ENCODE measurements at places on chromosomes 1 and 21. TPM values are rescaled to one million over a fixed set of nuclear protein-coding genes. Genes with fewer than 3 reads are reported as not detected.

KRTAP19-5 gene
- not detected for total RNA-seq

- no peak overlapping the region for H3K4me3 ChIP-seq
- H3K4me1 ChIP-seq: peaks cover 31% of the 10 kb centered on the region
- DNase-seq: no peak
- no peak overlapping the region for H3K27ac ChIP-seq
These were observed 5.8 kb downstream of the DCAF8 start for GRCh38 chr1:160256396-160257046.

DNA sequence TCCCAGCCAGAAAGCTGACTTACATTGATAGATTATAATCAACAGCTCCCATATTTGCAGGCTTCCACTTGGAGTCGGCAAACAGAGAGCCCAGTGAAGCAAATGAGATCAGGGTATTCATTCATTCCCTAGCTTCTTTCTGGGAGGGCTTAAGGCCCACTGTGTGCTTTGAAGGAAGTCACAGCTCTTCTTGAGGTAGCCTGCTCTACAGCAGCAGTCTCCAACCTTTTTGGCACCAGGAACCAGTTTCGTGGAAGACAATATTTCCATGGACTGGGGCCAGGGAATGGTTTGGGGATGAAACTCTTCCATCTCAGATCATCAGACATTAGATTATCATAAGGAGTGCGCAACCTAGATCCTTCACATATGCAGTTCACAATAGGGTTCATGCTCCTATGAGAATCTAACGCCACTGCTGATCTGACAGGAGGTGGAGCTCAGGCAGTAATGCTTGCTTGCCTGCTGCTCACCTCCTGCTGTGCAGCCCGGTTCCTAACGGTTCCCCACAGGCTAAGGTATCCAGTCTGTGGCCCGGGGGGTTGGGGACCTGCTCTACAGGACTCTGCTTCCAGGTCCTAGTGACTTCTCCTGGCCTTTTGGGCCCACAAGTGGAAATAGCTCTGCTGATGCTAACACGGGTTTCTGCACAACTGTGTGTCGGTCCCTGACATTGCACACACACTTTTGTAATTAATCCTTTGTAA lies 13.7 kb upstream of the ADAM30 start:
- no peaks in the 10 kb centered on the region for H3K4me1 ChIP-seq
- no peak overlapping the region for H3K27ac ChIP-seq
- H3K4me3 ChIP-seq: no peak overlapping the region
- DNase-seq: no peak
- H3K36me3 ChIP-seq: peaks cover 10% of the 10 kb centered on the region

DNA sequence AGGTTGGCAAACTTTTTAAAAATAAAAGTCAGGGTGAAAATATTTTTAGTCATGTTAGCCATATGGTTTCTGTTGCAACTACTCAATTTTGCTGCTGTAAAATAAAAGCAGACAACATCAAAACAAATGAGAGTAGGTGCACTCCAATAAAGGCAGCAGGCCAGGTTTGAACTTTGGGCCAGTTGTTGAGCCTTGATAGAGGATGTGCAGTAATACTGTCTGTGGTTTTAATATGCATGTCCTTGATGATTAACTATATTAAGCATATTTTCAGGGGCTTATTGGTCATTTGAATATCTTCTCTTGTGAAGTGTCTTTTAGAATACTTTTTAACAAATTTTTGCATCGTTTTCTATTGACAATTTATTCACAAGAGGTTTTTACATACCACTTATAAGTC lies 1399.9 kb upstream of the B3GALT2 start:
- no peak for DNase-seq
- H3K27ac ChIP-seq: no peak overlapping the region
- no peaks in the 10 kb centered on the region for H3K27me3 ChIP-seq
- H3K36me3 ChIP-seq: no peaks in the 10 kb centered on the region
- H3K4me3 ChIP-seq: no peak overlapping the region
- H3K4me1 ChIP-seq: no peaks in the 10 kb centered on the region

- H3K4me1 ChIP-seq: peaks cover 42% of the 10 kb centered on the region
- DNase-seq: no peak
- H3K4me3 ChIP-seq: peak overlapping the region; percentile 85
- no peaks in the 10 kb centered on the region for H3K27me3 ChIP-seq
- H3K27ac ChIP-seq: peak overlapping the region; percentile 82
These were observed 2.7 kb downstream of the CDC14A start for GRCh38 chr1:100354971-100355394.

DNA sequence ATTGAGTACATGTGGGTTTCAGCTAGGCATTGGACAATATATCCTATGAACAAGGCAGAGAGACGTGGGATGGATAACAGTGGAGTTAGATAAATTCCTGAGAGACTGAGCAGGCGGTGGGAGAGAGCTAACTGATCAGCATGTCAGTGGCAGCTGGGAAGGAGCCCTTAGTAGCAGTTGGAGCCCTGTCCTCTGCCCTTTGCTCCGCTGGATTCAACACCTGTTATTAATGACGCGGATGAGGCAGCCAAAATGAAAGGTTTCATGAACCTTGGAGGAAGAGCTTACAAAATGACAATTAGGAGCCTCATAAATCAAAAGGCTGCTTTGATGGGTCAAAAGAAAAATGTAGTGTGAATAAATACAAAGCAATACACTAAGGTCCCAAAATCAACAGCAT lies 16.1 kb downstream of the UBIAD1 start:
- no peaks in the 10 kb centered on the region for H3K27me3 ChIP-seq
- H3K4me3 ChIP-seq: no peak overlapping the region
- peaks cover 15% of the 10 kb centered on the region for H3K4me1 ChIP-seq
- DNase-seq: no peak
- no peak overlapping the region for H3K27ac ChIP-seq

DNA sequence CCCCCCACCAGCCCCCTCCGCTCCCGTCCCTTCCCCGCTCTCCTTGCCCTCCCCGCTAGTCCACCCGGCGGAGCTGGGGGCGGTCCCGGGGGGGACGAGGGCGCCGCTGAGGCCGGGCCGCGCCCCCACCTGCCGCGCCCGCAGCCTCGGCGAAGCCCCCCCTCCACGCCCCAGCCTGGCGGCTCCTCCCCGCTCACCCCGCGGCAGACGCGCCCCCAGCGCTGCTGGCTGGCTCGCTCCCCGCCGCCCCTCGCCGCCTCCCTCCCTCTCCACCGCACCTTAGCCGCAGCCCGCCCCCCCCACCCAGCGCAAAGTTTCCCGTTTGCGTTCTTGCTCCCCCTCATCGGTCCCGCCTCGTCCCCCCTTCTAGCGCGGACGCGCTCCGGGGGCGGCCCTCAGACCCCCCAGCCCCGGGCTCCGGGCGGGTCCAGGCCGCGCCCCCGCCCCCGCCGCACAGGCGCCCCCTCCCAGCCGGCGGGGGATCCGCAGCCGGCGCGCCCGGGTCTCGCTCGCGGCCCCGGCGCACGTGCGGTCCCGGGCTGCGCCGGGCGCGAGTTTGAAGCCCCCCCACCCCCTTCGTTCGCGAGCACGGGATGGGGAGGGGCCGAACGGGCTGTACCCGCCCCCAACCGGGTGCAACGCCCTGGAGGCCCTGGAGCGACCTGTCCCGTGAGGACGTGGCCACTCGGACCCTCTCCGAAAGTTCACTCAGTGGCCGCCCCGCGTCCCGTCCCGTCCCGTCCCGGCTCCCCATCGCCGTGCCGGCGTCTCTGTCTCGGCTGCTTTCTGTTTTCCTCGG lies 623 bp downstream of the PTPRF start:
- H3K4me3 ChIP-seq: peak overlapping the region; percentile 100
- peaks cover 5% of the 10 kb centered on the region for H3K27me3 ChIP-seq
- peaks cover 40% of the 10 kb centered on the region for H3K4me1 ChIP-seq
- DNase-seq: no peak

Measured in type B pancreatic cell (in vitro differentiated cells).